MCF 10A (cell line): ENCODE measurements at places on chromosomes 3 and 15. TPM values are rescaled to one million over a fixed set of nuclear protein-coding genes. Genes with fewer than 3 reads are reported as not detected.

The LRRN1 gene
- total RNA-seq: 1.2 TPM in 2 replicates

The EFCC1 gene
- total RNA-seq: not detected in 2 replicates

The RRP9 gene
- 60.8 and 80.2 TPM in 2 replicates for total RNA-seq

The SCG3 gene
- not detected in 2 replicates for total RNA-seq

The RBP2 gene
- not detected in 2 replicates for total RNA-seq

The PLCH1 gene
- total RNA-seq: 0.10 and 0.12 TPM in 2 replicates

The CORO2B gene
- total RNA-seq: 0.47 and 0.79 TPM in 2 replicates

The KIAA1143 gene
- 17.7 and 18.2 TPM in 2 replicates for total RNA-seq

The DAPK2 gene
- total RNA-seq: 4.6 and 6.8 TPM in 2 replicates

The ILDR1 gene
- total RNA-seq: 0.23 TPM in 1 of 2 replicates, not detected in the other

The IL17RE gene
- total RNA-seq: 5.0 and 5.5 TPM in 2 replicates

The ROBO2 gene
- total RNA-seq: not detected in 2 replicates

The PPARG gene
- total RNA-seq: 7.1 and 12.4 TPM in 2 replicates

The ZIC1 gene
- not detected in 2 replicates for total RNA-seq

The IGSF11 gene
- total RNA-seq: not detected in 2 replicates

The TERB2 gene
- total RNA-seq: not detected in 2 replicates

The ARL8B gene
- 53.6 and 74.3 TPM in 2 replicates for total RNA-seq

The GOLGA6L7 gene
- total RNA-seq: not detected in 2 replicates

The RHO gene
- not detected in 2 replicates for total RNA-seq

GRCh38 chr3:187966096-187966495, 187.9 kb upstream of the LPP start:
- no peak for DNase-seq

DNA sequence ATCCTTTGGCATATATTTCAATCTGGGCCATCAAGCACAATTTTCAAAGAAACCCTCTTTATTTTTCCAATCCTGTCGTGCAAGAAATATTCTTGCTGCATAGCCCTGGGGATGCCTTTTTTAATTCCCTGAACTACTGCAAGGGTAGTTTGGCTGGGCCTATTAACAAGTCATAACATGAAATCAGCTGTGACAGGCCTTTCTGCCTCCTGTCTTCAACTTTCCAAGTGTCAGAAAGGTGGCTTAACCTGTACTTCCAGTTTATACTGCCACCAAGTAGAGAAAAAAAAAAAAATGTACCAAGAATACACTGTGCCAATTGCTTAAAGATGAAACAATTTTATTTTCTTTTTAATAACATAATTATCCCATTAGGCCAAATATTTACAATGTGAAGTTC, 32.4 kb upstream of the SPPL2A start:
- DNase-seq: peak; percentile 4

DNA sequence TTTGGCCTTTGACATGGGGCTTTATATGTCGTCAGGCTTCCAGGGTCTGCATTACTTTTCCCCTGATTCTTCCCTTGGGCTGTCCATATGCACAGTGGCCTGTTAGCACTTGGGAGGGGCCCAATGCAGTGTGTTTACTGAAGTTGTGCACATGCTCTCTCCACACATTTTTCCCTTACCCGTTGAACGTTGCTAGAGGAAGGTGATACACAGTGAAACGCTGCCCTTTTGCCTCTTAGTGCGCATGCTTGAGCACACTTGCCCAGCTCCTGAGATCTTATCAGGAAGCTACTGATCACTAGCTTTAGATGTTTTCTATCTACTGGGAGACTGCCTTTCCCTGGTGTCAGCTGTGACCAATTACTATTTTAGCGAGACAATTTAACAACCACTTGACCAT, 1198.0 kb downstream of the ROBO1 start:
- no peak for DNase-seq

- DNase-seq: peak; percentile 68
Measured at GRCh38 chr15:63752075-63752684, 81.6 kb downstream of the HERC1 start.

DNA sequence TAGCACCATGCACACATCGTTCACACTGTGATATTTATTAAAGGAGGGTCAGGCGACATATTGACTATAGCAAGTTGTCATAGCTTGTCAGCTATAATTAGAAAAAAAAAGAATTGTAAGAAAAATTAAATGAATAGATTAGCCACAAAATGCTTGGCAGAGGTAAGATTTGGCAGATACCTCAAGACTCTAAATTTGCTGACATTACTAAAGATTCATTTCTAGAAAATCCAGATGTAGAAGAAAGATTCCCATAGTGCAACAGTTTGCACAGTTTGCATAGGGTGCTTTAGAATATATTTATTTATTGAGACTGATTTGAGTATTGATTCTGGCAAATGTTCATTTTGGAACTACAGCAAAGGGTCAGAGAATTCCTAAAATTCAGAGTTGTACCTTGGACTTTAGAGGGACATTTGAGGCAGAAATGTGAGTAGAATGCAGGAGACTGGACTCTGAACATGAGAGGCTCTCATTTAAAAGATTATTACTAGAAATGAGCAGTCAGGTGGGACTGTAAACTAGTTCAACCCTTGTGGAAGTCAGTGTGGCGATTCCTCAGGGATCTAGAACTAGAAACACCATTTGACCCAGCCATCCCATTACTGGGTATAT, 102.0 kb upstream of the BHLHE40 start:
- DNase-seq: no peak

- no peak for DNase-seq
Measured at GRCh38 chr3:179088306-179088705, 16.7 kb upstream of the ZMAT3 start.

DNA sequence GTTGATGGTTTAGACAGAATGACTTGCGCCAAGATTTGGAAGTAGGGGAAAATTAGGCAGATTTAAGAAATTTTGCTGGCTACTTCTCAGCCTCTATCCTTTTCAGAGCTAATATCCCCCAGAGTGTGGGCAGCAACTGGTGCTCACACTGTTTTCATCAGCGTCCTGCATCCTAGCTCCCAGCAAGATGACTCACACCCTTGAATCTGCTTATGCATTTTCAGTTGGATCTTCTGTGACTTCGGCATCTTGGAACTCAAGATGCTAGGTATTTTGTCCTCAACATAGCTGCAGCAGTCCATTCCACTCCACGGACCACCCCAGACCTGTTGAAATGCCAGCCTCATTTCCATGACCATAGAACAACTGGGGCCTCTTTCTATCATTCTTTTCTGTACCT, 336.1 kb upstream of the NR2F2 start:
- peak; percentile 14 for DNase-seq

- no peak for DNase-seq
Measured at GRCh38 chr3:66121318-66121717, 82.6 kb upstream of the MAGI1 start.

DNA sequence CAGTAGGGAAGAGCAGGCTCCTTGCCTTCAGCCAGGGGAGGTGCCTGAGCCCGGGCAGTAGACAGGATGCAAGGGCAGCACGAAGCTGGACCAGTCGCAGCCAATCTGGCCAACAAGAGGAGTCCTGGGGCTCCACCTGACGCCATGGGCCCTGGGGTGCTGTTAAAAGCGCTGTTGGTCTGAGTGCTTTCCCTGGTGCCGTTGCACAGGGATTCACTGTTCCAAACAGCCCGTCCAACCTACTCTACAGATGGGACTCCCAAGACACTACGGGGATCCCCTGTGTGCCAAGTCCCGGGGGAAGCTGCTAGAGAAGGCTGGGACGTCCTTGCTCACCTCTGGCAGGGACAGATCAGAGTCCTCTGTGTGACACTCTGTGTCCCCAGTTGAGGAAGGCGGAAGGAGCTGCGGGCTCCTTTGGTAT, 632 bp downstream of the CTSH start:
- DNase-seq: no peak

DNA sequence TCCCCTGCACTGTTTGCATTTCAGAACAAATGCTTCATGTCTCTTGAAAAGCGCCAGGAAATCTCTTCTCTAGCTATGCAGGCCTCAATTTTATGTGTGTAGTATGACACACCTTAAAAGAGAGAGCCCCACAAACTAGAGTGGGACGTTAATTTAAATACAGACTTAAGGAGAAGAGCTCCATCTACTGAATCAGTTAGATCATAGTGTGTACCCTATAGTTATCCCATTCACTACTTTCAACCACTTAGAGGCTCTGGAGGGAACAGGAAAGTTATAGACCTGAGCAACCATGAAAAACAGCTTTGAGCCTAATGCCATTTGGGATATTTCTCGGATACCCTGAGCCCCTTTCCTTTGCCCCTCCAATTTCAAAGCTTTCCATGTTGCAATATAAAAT, 153.7 kb downstream of the TIGIT start:
- peak; percentile 5 for DNase-seq

DNA sequence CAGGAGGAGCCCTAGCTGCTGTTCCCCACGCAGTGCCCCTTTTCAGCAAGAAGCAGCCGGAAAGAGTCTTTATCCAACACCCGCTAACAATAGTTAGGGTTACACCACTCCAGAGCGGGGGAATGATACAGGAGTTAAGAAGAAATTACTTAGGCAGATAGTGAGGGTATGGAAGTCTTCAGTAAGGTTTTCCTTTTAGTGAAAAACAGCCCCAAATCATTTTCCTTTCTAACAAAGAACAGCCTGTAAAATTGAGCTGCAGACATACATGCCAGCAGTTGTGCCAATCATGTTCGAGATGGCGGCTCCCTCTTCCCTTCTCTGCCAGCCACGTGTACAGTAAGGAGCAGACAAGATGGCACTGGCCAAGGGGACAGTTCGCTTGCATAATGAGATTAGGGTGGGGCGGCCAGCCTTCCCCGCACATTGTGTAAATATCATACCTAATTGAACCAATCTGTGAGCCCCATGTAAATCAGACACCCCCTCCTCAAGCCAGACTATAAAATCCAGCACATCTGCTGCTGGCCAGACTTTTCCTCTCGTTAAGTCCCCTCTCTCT, 18.5 kb upstream of the SENP5 start:
- no peak for DNase-seq

- no peak for DNase-seq
Measured at GRCh38 chr3:167728632-167729323, 5.9 kb downstream of the PDCD10 start.

- peak; percentile 47 for DNase-seq
Measured at GRCh38 chr3:158709666-158710083, 22.6 kb downstream of the RARRES1 start.
